ENCODE measurements at places on chromosomes 6 and 20.

DNA sequence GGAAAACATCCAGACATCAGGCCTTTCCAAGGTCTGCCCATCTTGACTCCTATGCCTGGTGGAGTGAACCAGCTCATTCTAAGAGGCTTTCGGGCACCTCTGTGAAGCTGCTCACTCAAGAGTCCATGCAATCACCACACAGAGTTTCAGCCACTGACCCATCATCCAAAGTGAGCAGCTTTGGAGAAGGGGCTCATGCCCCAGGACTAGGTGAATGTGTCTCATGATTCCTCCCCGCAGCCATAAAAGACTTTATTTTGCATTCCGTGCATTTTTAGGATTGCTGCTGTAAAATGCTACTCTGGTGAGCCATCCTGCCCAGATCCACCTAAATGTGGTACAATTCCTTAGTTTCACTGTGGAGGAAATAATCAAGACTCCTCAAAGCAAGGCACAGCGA lies 44.5 kb upstream of the EZR start:
- no peak for DNase-seq

- no peak for DNase-seq
These were observed 29.0 kb downstream of the AFG1L start for GRCh38 chr6:108323710-108324466.

GRCh38 chr6:33696548-33697518 lies 14.7 kb downstream of the UQCC2 start:
- DNase-seq, result no peak

DNA sequence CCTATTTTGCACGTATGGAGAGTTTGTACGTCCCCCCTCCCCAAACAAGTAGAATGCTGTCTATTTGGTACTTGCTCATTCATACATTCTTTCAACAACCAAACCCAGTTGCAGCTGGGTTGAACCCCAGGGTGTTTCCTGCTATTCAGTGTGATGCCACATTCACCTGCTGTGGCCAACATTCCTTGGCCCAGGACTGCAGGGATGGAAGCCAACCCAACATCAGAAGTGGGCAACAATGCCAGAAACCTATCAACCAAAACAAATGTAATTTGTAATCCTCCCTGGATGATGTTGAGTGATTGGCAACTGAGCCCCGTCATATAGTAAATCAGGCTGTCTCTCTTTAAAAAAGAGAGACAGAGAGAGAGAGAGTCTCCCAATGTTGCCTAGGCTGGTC lies 8.9 kb downstream of the NT5E start:
- no peak for DNase-seq

GRCh38 chr6:75467284-75467683 lies 26.3 kb downstream of the FILIP1 start:
- DNase-seq, result no peak

- DNase-seq, result no peak
These were observed 73.0 kb downstream of the PHF3 start for GRCh38 chr6:63708631-63709030.

DNA sequence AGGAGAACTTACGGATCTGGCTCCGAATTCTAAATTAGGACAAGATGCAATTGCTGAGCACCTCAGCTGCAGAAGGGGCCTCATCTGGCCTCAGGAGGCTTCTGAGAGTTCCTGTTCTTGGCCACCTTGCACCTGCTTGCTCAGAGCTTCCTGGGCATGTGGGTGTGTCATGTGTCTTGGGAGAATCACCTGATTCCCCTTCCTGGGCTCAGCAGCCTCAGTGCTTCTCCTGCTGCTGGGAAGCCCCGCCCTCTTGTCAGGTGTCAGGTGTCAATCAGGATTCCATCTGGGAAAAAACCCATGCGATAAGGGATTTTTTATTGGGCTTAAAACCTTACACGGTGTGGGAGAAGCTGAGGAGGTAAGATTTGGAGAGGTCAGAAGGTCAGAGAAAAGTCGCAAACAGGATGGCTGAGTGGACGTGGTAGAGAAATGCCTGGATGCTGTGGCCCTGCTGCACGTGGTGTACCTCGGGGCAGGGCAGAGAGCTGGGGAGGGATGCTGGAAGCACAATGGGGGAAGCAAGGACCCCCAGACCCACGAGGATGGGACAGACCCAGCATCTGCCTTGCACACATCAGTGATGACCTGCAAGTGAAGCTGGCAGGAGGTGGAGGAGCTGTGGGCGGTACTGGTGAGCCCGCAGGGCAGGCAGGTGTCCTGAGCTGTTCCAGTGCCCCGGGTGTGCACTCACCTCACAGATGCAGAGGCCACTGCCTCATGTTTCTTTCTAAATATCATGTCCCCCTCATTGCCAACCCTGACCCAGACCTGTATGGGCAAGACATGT lies 170.8 kb downstream of the CDH4 start:
- no peak for DNase-seq

GRCh38 chr20:25699914-25700313 lies 3.3 kb upstream of the ZNF337 start:
- DNase-seq, result no peak

GRCh38 chr6:111614833-111615582 lies 9.3 kb upstream of the TRAF3IP2 start:
- no peak for DNase-seq

DNA sequence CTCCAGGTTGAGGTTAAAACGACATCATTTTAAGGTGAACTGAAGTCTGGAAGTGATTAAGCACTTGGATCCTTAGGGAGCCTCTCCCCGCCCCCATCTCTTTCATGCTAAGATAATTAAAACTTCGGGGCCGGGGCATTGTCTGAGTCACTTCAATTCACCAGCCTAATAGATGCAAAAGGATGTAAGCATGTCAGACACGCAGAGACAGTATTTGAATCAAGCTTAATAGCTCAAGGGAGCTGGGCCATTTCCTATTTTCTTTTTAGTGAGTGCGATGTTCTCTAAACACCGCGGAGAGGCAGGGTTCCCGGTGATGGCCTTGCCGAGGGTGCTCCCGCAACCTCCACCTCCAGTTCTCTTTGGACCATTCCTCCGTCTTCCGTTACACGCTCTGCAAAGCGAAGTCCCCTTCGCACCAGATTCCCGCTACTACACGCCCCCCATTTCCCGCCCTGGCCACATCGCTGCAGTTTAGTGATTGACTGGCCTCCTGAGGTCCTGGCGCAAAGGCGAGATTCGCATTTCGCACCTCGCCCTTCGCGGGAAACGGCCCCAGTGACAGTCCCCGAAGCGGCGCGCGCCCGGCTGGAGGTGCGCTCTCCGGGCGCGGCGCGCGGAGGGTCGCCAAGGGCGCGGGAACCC lies 516 bp upstream of the IRF4 start:
- no peak for DNase-seq

- no peak for DNase-seq
These were observed 679.7 kb upstream of the EPHA7 start for GRCh38 chr6:94099072-94099471.

DNA sequence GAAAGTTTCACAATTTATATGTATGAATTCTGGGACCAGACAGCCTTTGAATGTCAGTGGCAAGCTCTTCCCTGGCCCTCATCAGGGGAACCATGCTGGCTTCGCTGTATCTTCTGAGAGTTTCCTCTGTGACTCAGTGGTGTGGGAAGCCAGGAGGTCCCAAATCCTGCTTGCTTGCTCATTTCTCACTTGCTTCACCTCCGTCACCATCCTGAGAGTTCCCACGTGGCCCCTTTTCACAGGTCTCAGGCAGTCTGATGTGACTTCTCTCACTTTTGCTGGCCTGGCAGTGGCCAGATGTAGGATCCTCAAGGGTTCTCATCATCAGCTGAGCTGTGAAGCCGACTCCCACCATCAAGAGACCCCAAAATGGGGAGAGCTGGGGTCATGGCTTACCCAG lies 28.4 kb upstream of the RIN2 start:
- no peak for DNase-seq

GRCh38 chr6:105326216-105326615 lies 76.7 kb downstream of the PREP start:
- DNase-seq, result no peak

GRCh38 chr6:148836751-148837150 lies 89.9 kb downstream of the UST start:
- DNase-seq, result no peak

- no peak for DNase-seq
These were observed 325.6 kb upstream of the SLC35B3 start for GRCh38 chr6:8760951-8761350.

GRCh38 chr20:46809706-46810360 lies 84.8 kb upstream of the EYA2 start:
- no peak for DNase-seq

DNA sequence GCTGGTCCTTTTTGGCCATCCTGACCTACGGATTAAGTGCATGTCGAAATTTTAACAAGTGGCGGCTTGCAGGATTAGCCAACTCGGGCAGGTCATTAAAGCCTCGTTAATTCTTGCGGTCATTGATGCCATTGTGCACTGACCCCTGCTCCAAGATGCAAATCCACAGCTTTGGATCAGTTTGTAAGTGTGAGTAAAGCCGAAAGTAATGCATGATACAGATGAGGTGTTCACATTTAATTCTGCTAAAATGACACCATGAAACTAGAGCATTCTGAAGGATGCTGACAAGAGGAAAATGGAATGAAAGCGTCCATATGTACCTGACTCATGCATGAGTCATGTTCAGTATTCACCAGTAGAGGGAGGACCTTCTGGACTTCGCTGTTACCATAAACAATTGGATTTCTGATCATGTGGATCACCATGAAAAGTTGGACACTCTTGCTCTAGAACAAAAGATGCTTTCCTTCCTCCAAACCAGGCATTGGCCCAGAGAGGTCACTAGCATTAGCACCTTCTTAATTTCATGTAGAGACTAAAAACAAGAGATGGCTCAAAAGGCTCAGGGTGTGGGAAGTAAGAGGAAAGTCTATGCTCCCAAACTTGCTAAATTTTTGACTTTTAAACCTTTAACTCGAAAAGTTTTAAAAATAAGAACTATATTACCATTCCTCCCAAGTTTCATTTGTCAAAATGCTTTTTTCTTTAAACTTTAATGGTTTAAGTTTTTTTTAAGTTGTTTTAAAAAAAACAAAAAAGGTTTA lies 48.0 kb downstream of the MUC22 start:
- no peak for DNase-seq

- DNase-seq, result no peak
These were observed 18.1 kb upstream of the TRIM27 start for GRCh38 chr6:28941684-28942448.

- DNase-seq, result no peak
These were observed 135.3 kb upstream of the CENPW start for GRCh38 chr6:126204598-126204997.

- DNase-seq, result no peak
These were observed 442.1 kb downstream of the HTR1B start for GRCh38 chr6:77021232-77021631.

- DNase-seq, result no peak
These were observed 251.2 kb downstream of the GJA1 start for GRCh38 chr6:121686611-121687023.

DNA sequence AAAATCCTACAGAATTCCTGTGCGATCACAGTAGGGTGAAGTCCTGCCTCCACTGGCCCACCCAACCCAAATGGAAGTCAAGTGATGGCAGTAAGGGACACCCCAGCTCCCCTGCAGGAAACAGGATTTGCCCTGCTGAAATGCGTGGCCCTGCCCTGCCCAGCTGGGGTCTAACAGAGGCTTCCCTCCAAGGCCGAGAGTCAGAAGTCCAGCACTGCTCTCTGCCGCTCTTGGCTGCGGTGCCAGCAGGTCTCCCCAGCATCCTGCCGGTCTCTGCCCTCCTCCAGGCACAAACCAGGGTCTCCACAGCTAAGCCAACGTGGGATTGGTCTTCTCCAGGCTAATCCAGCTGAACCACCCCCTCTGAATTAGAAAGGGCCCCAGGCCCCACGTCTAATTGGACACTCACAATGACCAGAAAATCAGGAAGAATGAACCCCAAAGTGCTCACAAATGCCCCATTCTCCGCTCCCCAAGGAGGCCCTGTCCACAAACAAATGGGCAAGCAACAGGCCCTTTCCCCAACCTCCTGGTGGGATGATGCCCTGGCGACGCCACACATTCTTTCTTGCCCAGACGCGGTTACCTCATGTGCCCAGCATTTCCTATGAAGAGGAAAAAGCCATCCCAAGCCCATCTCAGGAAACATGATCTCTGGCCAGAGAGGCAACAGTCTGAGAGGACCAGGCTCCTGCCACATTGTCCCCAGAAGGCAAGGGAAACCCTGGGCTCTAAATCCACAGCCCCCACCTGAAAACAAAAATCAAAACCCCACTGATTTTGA lies 117.2 kb downstream of the BANF2 start:
- no peak for DNase-seq

GRCh38 chr6:134416418-134417154 lies 98.7 kb upstream of the SGK1 start:
- DNase-seq, result no peak

DNA sequence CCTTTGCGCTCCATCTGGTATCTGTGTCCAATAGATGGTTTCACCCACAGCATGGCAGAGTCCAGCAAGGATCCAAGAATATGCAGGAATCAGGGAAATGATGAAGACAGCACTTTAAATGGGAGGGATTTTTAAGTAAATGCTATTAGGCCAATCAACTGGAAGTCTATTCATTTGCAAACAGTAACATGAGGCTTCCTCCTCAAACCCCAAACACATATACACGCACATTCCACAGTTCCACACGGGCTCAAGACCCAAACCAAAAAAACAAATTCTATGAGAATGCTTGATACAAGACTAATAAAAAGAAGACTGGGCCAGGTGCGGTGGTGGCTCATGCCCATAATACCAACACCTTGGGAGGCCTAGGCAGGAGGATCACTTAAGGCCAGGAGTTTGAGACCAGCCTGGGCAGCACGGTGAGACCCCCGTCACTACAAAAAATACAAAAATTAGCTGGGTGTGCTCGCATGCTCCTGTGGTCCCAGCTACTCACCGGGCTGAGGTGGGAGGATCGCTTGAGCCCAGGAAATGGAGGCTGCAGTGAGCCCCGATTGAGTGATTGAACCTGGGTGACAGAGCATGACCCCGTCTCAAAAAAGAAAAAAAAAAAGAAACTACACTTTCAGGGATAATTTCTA lies 21.9 kb upstream of the TFAP2C start:
- no peak for DNase-seq

DNA sequence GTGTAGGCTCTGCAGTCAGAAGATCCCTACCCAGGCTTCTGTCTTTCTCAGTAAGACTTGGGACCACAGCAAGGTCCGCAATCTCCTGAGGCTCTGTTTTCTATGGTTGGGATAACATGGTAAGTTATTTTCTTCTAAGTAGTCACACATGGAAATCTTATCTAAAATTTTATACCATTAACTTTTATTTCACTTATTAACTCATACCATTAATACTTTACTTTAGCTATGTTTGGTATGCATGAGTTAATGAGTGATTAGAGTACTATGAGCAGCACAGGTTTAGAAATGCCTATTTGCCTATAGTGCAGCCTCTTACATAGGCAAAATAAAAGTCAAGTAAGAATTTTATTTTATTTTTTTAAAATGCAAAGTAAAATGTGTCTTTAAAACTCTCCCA lies 27.2 kb downstream of the GINM1 start:
- no peak for DNase-seq

- no peak for DNase-seq
These were observed 365.1 kb upstream of the SOX4 start for GRCh38 chr6:21228411-21228810.

- no peak for DNase-seq
These were observed 147.9 kb downstream of the SOX4 start for GRCh38 chr6:21741221-21742109.

DNA sequence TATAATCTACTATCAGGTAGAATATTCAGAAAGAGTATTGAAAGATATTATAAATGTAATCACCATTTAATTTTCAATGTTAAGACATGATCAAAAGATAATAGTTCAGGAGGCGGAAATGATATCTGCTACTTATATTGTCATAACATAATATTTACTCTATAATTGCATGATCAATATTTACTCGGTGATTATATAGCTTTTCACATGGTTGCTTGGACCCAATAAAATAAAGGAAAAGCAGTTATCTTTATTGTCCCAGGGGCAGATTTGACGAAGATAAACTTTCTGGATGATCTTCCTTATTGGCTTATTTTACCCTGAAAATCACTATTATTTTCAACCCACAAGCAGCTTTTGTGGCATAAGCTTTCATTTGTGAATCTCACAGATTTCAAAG lies 350.4 kb downstream of the HACE1 start:
- DNase-seq, result no peak
